ENCODE measurements at places on chromosomes 5 and 9.

DNA sequence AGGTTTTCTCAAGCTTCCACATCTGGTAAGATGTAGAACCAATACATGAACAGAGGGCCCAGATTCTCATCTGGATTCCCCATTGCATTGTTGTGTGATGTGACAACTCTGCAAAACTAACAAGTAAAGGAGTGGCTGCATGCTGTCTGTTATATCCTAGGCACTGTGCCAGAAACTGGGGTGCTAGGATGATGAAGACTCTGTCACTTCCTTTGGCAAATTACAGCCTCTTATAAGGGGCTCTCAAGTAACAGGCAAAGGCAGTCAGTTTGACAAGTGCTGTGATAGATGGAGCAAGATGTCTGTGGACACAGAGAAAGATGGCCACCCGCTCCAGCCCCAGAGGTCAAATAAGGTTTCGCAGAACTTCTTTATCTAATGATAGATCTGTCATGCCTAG lies 115.7 kb downstream of the PAPPA start:
- no peak for DNase-seq

DNA sequence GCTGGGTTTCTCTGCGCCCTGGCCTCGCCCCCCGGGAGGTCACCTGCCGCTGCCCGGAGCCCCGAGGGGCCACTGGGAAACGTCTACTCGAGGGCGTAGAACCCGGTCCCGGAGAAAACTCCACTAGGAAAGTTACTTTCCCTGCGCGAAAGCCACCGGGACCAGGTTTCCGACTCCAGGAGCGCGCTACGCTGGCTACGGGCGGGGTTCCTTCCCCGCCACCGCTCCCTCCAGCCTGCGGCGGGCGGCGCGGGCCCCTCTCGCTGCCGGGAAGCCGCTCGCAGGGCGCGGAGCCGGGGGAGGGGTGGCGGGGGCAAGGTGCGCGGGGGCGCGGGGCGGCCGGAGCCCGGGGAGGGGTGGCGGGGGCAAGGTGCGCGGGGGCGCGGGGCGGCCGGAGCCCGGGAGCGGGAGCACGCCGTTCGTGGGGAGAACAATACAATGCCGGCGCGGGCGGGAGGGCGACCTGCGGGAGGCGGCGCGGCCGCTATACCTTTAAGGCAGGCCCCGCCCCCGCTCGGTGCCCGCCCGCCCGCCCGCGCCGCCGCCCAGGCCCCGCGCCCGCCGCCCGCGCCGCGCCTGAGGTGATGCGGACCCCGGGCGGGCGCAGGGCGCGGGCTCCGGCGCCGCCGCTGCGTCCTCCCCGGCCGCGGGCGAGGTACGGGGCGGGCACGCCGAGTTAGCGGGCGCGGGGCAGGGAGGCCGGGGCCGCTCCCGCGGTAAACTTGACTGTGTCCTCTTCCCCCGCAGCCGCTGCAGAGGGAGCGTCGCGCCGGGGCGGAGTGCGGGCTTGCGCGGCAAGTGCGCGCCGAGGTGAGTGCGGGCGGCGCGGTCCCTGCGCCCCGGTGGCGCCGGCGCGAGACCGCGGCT lies 278.1 kb downstream of the AOPEP start:
- peak; percentile 19 for DNase-seq

- no peak for DNase-seq
These were observed 1.4 kb upstream of the THG1L start for GRCh38 chr5:157729858-157730257.

DNA sequence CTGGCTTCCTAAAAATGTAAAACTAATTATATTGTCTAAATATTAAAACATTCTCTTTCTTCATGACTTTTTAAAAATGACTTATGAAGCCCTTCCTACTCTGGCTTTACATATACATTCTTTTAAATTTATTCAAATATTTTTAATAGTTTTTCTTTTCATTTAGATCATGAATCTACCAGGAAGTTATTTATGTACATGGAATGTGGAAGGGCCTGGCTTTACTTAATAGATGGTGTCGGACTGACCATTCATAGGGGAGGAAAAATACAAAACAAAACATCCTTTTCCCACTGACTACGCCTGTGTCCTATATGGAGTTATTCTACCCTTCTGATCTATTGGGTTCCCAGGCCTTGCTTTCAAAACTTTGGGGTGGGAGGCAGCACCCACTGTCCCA lies 129.8 kb downstream of the MACROH2A1 start:
- no peak for DNase-seq

DNA sequence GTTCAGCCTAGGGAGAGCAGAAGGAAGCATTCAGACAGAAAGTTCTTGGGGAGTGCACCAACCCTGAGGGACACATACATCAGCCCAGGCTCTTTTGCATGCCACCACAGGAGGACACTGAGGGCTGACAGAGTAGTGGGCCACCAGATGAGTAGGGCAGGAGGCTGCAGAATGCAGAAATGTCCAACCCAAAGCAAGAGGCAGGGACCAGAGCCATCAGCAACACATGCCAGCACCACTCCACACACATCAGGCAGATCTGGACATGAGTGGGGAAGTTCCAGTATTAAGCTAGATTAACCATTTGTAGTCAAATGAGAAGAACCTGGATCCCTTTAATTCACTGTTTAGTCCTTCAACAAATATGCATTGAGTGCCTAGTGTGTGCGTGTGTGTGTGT lies 35.7 kb upstream of the OTULINL start:
- DNase-seq = no peak

DNA sequence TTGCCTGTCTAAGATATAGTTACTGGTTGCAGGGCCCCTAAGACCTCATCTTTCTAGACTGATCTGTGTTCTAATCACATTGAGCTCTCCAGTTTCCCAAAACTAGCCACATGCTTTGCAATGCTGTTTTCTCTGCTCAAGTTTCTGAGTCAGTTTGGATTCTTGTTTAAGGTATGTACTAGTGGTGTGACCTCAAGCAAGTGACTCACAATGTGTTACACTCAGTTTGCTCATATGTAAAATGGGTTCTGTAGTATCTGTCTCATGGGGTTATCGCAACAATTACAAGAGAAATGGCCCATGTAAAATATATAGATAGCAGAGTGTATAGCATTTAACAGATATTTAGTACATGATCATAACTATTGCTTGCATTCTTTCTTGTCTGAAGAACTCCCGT lies 153.1 kb upstream of the ELL2 start:
- DNase-seq = no peak

DNA sequence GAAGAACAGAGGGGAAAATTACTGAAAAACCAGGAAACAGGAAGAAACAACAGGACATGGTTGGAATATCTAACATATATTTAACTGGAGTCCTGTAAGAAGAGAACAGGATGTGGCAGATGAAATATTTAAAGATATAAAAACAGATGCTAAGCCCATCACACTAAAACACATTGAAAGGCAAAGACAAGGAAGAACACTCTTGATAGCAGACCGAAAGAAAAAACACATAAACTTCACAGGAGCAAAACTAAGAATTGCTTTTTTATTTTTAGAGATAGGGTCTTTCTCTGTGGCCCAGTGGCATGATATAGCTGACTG lies 324.4 kb upstream of the ARRDC3 start:
- no peak for DNase-seq

- no peak for DNase-seq
These were observed 111.3 kb downstream of the EGFLAM start for GRCh38 chr5:38369692-38370091.

GRCh38 chr5:124627815-124628595 lies 118.4 kb downstream of the ZNF608 start:
- DNase-seq = no peak

- no peak for DNase-seq
These were observed 12.6 kb upstream of the MUSK start for GRCh38 chr9:110655754-110656641.

GRCh38 chr9:3441197-3441816 lies 84.5 kb downstream of the RFX3 start:
- DNase-seq = no peak

DNA sequence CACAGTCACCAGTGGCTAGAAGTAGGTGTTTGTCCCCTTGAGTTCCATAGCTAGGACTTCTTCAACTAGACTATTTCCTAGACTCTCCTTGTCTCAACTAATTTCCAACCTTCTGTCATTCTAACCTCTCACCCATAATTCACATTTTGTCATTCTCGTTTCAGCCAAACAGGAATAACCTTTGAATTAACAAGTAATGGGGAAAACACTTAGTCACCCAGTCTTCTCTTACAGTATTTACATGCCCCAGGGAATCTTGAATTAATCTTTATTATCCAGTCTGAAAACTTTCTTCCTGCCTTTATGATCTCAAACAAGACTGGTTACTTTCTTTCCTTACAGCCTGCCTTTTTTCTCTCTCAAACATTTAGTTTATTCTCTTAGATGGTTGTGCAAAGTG lies 63.3 kb upstream of the RUSC2 start:
- DNase-seq = no peak

- DNase-seq = no peak
These were observed 49.1 kb downstream of the NXNL2 start for GRCh38 chr9:88583901-88584596.

DNA sequence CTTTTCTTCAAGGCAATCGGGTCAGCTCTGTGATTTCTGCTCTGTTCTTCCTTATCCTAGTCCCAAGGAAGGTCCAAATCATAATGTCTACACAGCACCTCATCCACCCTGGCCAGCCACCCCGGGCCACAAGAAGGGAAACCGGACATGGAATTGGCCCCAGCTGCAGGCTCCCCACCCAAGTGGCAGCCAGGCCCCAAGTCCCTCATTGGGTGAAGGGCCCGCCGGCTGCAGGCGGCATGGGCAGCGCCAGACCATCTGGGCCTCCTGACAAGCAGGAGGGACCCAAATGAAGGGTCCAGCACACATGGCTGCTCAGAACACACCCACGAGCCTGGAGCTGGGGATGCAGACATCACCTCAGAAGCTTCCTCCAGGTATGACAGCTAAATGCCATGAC lies 33.7 kb downstream of the BICD2 start:
- no peak for DNase-seq

DNA sequence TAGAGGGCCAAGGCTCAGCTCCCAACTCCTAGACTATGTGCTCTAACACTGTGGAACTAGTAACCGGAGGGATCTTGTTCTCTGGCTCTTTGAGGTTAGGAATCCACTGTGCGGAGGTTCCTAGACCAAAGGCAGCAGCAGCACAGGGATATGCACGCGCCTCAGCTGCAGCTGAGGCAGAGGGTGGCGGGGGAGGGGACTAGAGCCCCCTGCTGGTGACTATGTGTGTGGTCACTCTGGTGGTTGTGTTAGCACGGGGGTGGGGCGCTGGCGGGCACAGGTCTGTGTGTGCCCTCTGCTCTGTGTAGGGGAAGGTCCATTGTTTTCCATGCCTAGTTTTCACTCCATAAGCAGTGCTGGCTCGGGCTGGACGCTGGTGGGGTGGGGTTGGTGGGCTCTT lies 458.0 kb upstream of the IZUMO3 start:
- DNase-seq = no peak

- DNase-seq = no peak
These were observed 680 bp downstream of the GPX8 start for GRCh38 chr5:55160493-55161209.
